ENCODE measurements at places on chromosomes 6 and 20. TPM values are rescaled to one million over a fixed set of nuclear protein-coding genes. Genes with fewer than 3 reads are reported as not detected.
A peak's percentile ranks its signal among the peaks of the same experiment; 100 is the strongest.

The CLIC5 gene
- total RNA-seq = under 0.01 TPM

The ADGRF5 gene
- total RNA-seq = 140 TPM

DNA sequence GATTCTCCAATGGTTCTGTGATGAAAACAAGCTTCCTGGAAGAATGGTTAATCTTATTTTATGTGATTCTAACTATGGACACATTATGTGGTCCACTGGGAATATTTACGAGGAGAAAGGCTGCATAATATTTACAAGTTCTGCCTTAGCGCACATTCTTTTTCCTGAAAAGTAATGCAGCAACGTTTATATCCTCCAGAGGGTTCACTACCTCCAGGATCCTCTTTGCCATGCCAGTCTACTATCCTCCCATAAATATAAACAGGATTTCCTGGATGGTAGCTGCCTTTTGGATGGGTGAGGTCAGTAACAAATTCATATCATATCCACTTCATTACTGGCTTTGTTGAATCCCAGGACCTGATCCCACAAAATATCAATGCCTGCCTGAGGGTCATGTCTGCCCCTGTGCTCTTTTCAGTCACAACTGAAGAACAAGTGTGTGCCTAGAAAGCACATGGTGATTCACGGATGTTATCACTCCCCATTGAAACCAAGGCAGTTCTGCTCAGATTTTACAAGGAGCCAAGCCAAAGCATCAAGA, 30.4 kb downstream of the ADGRF5 start:
- peak; percentile 52 for DNase-seq

DNA sequence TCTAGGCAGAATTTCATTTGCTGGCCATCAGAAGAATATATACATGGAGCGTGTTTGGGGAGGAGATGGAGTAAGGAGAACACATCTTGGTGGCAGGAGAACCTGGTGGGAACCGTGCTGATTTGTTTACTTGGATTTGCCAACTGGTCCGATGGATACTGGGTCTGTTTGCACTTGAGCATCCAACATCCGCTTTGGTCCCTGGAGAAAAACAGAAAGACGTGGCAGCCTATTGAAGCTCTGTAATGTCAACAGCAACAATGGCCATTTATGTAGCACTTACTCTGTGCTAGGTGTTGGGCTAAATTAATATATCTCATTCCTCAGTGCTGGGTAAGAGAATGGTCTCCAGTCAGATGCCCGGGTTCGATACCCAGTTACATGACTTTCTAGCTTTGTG, 125.6 kb downstream of the BCAS1 start:
- no peak for DNase-seq

DNA sequence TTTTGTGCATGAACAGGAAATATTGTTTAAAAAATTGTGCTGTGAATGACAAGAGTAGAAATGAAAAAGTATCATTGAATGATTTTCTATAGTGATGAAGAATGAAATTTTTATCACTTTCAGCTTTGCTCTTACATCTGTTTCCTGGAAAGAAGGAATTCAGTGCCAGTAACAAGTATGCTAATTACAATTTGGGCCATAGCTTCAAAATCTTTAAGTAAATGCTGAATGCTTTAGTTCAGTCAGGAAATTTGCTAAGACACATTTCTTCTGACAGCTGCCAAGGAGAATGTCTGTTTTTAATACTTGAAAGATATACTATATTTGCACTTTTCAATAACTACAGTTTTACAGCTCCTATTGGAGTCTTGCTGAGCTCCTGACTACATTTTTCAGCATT, 203.7 kb upstream of the RSPO3 start:
- DNase-seq = peak; percentile 29

DNA sequence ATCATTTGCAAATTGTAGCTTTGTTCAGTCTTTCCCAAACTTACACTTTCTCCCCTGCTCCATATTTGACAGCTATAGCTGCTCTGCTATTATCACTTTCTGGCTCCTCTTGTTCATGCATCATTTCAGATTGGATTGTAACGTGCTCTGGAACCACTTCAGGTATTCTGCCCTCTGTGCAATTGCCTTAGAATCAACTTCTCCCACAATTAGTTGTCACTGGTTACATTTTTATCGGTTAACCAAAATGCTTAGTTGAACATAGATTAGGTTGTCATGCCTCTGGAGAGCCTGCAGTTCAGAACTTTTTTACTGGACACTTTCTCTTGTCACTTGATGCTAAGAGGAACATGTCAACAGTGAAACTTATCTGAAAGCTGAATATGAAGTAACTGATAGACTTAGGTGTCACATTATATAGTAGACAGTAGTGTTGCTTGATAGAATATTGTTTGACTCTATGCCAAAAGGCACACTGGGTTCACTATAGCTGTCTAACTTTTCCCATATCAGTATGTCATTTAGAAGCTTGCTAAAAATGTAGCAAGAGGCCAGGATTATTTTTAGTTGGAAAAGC, 127.7 kb upstream of the PTPRK start:
- DNase-seq = no peak

DNA sequence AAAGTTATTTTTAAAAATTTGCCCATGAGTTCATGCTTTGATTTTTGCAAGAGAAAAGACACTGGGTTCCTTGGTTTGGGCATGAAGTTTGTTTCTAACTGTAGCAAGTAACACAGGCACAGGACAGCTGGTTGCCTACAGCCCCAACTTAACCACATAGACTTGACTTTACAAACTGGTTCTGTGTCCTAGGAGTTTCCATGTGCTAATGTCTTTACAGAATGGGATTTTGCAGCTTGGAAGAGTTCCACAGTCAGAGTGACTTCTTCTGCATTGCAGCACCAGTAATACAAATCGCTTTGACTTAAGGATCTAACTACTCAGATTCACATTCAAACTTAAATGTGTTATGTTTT, 44.3 kb downstream of the OR2B2 start:
- peak; percentile 9 for DNase-seq

GRCh38 chr6:156021746-156022396, 566.2 kb upstream of the NOX3 start:
- DNase-seq = no peak

- DNase-seq = peak; percentile 94
These were observed at the start of gene ATP6V1G2 for GRCh38 chr6:31546339-31546957. Gene ATP6V1G2, minus strand, starts transcription at chr6:31546608. Its CDS starts 49 bp downstream, at chr6:31546559.

DNA sequence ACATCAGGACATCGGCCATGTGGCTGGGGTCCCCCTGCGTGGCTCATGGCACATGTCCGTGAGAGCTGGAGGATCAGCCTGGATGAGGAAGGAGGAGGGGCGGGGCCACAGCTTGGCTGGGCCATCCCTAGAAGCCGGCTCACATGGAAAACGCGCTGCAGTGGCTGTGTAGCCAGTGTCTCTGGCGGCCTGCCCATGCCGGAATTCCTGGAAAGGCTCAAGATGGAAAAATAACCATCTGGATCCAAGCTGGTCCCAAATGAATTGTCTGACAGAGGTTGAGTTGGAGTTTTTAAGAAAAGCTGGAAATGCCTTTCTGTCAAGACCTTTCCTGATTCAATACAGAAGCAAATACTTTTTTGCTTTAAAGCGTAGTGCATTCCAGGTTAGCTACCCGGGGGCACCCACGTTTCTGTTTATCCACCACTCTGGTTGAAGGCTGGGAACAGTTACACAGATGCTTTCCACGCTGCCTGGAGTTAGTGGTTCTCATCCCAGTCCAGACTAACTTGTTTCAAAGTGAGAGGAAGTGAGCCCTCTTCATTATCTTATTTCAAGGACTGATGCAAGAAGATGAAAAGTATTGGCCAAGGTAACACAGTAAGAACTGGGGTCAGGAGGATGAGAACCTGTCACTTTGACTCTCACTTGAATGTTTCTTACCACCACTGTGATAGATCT, 99.0 kb downstream of the GMPR start:
- peak; percentile 99 for DNase-seq

The TRIM40 gene
- not detected for total RNA-seq

- no peak for DNase-seq
These were observed 94.4 kb downstream of the MKKS start for GRCh38 chr20:10339609-10340008.

- no peak for DNase-seq
These were observed 88.2 kb downstream of the NOL4L start for GRCh38 chr20:32496811-32497533.

- DNase-seq = peak; percentile 50
These were observed 226.3 kb upstream of the SMLR1 start for GRCh38 chr6:130600880-130601341.

GRCh38 chr20:18719426-18719825, 94.2 kb upstream of the SCP2D1 start:
- no peak for DNase-seq

DNA sequence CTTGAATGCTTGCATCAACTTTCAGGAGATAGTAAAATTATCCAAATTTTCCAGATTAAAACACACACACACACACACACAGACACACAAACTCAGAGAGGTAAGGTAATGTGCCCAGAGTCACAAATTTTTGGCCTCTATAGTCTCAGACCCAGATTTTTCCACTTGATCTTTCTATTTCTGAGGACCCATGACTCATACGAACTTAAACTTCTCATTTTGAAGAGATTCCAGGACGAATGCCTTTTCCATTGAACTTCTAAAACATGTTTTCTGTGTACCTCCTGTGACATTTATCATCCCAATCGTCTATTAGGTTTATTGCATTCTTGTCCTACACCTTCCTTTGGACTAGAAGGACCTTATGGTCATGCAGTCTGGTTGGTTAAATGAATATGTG, 172.9 kb upstream of the COL21A1 start:
- DNase-seq = no peak

The POPDC3 gene
- not detected for total RNA-seq

The PCMTD2 gene
- total RNA-seq = 70.2 TPM

The PHF1 gene
- 16.5 TPM for total RNA-seq

GRCh38 chr6:106825156-106825555, 149.4 kb downstream of the CD24 start:
- DNase-seq = no peak

The C6orf58 gene
- total RNA-seq = not detected
